Posterior vena cava (tissue), 2 donors: ENCODE measurements at places on chromosomes 11 and 22. TPM values are rescaled to one million over a fixed set of nuclear protein-coding genes. Genes with fewer than 3 reads are reported as not detected.

SHANK3 gene
- total RNA-seq: 34.4 TPM

DBX1 gene
- total RNA-seq: not detected

CAPN5 gene
- 23.4 TPM for total RNA-seq

MMP12 gene
- total RNA-seq: not detected

NELL1 gene
- not detected for total RNA-seq

LMF2 gene
- total RNA-seq: 39.0 TPM

OSM gene
- 1.0 TPM for total RNA-seq

CLDN5 gene
- total RNA-seq: 36.4 TPM

VPS26B gene
- total RNA-seq: 30.7 TPM

RBMXL2 gene
- not detected for total RNA-seq

TTC36 gene
- total RNA-seq: 0.43 TPM

TUB gene
- 7.0 TPM for total RNA-seq

EHF gene
- not detected for total RNA-seq

GLYATL1 gene
- not detected for total RNA-seq

RIC3 gene
- 7.7 TPM for total RNA-seq

F2 gene
- not detected for total RNA-seq

GRIK4 gene
- total RNA-seq: 0.19 TPM

PANX1 gene
- total RNA-seq: 45.3 TPM

SIK3 gene
- 43.8 TPM for total RNA-seq

CCDC15 gene
- 1.6 TPM for total RNA-seq

FAM111B gene
- total RNA-seq: 0.48 TPM

XKR3 gene
- not detected for total RNA-seq

PRAME gene
- not detected for total RNA-seq

MISFA gene
- 1.4 TPM for total RNA-seq
